ENCODE measurements at places on chromosomes 7 and 10.
A peak's percentile ranks its signal among the peaks of the same experiment; 100 is the strongest.

GRCh38 chr7:94529516-94529915, 19.9 kb downstream of the CASD1 start:
- DNase-seq = no peak

- no peak for DNase-seq
Measured at GRCh38 chr10:70271996-70272924, 11.5 kb downstream of the NPFFR1 start.

DNA sequence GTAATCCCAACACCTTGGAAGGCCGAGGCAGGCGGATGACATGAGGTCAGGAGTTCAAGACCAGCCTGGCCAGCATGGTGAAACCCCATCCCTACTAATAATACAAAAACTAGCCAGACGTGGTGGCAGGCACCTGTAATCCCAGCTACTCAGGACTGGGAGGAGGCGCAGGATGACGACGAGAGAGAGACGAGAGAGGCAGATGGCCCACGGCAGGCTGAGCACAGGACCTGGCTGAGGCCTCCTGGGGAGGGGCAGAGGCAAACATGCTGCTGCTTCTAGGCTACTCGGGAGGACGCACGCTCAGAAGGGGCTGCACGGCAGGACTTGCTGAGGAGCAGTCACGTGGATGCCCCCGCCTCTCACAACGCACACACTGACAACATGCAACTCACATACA, 22.4 kb downstream of the DIP2C start:
- DNase-seq = no peak

DNA sequence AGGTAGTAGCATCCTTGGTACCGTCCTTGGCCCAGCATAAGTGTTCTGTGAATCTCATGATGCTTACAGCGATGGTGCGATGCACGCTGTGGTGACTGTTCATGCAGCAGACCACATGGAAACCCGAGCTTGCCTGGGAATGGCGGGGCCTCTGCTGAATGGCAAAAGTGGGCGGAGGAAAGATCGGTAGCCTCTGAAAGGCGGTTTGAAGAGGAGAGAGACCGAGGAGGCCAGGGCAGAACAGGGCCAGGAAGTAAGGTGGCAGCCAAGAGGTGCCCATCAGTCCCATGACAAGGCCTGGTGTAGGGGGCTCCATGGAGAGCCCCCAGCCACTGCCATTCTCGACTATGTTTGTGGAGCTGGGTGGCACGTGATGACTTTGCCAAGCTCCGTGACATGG, 33.2 kb upstream of the CNPY1 start:
- no peak for DNase-seq

GRCh38 chr7:26681819-26682418, 182.5 kb downstream of the SKAP2 start:
- DNase-seq = peak; percentile 75

DNA sequence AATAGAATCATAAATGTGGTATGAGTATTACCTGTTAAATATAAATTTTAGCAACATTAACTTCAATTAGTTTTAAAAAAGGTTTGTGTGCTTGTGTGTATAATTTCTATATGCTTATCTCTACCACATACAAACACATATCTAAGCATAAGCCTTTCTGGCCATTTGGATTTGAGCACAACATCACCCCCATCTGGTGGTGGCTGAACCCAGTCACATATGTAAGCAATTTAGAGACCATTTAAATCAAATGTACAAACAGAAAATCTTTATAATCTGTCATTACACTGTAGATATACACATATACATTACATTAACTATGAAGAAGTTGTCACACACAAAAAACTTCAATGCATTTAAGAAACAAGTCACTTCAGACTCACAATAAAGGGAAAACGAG, 31.7 kb downstream of the GPR22 start:
- DNase-seq = peak; percentile 47

- DNase-seq = no peak
Measured at GRCh38 chr10:29039091-29039490, 249.8 kb upstream of the LYZL1 start.

DNA sequence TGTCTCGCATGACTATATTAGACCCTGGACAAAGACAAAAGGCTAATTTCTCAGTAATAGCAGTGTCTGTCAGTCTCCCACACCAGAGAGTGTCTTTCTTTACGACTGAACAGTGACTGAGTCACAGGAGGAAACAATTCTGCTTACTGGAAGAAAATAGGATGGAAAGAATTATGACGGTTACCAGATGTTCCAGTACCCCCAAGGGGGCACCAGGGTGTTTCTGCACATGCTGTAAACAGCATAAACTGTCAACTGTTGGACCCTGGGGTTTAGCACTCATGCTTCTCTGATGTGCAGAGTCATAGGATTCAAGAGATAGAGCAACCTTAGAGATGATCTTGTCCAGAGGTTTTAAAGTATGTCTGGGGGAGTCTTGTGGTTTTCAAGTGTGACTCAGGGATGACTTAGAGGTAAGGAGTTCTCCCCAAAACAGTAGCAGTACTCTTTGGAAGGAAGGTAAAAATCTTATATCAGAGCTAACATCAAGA, 291.7 kb downstream of the THSD7A start:
- peak; percentile 66 for DNase-seq

GRCh38 chr10:5365928-5366327, 1.2 kb downstream of the UCN3 start:
- DNase-seq = no peak

GRCh38 chr10:68560186-68560942, at the start of gene TET1:
TET1 (plus strand) TSS chr10:68560337; CDS start chr10:68572339, 12,002 bp downstream.
- peak; percentile 72 for DNase-seq

GRCh38 chr10:35378541-35379210, 42.4 kb downstream of the CCNY start:
- peak; percentile 51 for DNase-seq

DNA sequence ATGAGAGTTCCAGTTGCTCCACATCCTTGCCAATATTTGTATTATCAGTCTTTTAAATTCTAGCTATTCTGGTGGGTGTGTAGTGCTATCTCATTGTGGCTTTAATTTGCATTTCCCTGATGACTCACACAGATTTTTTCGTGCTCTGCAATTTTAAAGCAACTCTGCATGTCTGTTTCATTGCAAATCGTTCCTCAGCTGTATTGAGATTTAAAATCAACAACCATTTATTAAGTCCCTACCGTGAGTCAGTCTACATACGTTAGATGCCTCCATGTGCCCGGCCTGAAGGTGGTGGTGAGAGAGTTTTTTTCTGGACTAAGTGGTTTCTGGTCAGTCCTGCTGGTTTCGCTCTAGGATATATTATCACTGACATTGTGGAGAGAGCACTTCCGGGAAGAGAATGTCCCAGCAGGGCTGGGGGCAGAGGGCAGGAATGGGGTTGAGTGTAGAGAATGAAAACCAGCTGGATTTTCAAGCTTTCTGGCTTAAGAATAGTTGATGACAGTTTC, 8.4 kb upstream of the HYCC1 start:
- no peak for DNase-seq

DNA sequence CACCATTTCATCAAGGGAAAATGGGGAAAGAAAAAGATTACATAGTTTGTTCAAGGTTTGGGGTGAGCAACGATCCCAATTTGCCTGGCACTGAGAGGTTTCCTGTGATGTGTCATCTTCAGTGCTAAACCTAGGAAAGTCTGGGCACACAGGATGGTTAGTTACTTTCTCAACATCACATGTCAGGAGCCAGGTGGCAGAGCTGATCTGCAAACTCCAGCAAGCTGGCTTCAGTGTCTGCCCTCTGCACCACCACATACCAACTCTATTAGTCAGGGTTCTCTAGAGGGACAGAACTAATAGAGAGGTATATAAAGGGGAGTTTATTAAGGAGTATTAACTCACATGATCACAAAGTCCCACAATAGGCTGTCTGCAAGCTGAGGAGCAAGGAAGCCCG, 11.3 kb downstream of the ADAM12 start:
- DNase-seq = no peak

- DNase-seq = no peak
Measured at GRCh38 chr10:112810711-112811151, 139.3 kb upstream of the TCF7L2 start.

DNA sequence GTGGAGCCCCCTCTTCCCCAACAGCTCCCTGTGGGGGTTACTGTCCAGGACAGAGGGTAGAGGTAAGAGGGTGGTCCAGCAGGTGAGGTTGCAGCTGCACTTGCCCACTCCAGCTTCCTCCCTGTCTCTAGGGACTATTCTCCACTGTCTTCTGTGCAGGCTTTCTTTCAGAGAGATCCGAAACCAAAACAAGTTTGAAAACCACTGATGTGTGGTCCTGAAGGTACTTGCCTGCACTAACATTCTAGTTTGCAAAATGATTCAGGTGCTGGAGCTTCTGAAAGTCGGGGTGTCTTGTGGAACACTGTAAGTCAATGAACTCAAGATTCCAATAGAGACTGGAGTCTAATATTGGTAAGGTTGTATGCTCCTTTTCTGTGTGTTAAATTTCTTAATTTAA, 63.1 kb downstream of the BLNK start:
- DNase-seq = no peak

DNA sequence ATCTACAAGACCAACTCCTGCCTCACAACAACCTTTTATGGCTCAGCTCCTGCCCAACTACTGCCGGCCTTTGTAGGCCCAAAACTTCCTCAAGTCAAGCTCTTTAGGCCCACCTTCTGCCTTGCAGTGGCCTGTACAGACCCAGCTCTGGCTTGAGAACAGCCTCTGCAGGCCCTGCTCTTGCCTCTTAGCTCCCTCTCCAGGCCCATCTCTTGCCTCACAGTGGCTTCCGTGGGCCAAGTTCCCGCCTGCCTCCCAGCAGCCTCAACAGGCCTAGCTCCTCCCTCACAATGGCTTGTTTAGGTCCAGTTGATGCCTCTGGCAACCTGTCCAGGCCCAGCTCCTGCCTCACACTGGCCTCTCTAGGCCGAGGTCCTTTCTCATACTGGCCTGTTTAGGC, 32.4 kb upstream of the VKORC1L1 start:
- DNase-seq = no peak
